ENCODE measurements at places on chromosomes 2 and 18.

DNA sequence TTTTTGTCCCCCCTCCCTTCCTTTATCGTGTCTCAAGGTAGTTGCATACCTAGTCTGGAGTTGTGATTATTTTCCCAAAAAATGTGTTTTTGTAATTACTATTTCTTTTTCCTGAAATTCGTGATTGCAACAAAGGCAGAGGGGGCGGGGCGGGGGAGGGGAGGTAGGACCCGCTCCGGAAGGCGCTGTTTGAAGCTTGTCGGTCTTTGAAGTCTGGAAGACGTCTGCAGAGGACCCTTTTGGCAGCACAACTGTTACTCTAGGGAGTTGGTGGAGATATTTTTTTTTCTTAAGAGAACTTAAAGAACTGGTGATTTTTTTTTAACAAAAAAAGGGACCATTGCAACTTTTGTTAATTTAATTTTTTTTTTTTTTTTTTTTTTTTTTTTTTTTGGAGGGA lies 2.1 kb downstream of the SOX11 start:
- no peak for DNase-seq

GRCh38 chr18:24031916-24032315 lies 17.4 kb downstream of the TTC39C start:
- DNase-seq = no peak

DNA sequence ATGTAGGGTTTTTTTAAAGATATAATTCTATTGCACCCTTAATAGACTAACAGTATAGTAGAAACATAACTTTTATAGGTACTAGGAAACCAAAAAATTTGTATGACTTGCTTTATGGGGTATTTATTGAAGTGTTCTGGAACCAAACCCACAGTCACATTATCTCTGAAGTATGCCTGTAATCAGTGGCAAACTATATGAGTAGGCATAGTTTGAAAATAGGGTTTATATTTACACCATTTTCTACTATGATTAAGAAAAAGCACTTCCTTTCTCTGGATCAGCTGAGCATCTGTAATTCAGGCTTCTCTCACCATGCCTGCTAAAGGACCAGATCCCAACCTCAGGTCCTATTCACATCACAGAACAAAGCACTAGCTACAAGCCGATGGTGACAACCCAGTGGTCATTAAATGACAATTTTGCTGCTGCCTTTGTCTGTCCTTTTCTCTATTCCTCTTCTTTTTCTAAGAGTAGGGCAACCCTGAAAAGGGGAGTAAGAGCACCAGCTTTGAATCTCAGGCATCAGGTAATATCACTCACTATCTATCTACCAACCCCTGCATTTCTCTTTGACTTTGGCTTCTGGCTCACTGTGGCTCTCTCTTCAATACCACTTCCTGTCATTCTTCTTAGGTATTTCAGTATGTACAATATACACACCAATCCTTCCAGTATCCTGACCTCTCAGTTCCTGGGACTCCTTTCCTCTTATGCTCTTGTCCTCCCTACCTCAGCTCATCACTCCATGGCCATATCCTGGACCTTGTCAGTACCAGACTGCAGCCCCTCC lies 14.4 kb downstream of the NEMP2 start:
- no peak for DNase-seq

GRCh38 chr18:11747731-11748130 lies 58.7 kb downstream of the GNAL start:
- no peak for DNase-seq

GRCh38 chr2:71528131-71528591 lies 74.8 kb downstream of the DYSF start:
- DNase-seq = no peak

DNA sequence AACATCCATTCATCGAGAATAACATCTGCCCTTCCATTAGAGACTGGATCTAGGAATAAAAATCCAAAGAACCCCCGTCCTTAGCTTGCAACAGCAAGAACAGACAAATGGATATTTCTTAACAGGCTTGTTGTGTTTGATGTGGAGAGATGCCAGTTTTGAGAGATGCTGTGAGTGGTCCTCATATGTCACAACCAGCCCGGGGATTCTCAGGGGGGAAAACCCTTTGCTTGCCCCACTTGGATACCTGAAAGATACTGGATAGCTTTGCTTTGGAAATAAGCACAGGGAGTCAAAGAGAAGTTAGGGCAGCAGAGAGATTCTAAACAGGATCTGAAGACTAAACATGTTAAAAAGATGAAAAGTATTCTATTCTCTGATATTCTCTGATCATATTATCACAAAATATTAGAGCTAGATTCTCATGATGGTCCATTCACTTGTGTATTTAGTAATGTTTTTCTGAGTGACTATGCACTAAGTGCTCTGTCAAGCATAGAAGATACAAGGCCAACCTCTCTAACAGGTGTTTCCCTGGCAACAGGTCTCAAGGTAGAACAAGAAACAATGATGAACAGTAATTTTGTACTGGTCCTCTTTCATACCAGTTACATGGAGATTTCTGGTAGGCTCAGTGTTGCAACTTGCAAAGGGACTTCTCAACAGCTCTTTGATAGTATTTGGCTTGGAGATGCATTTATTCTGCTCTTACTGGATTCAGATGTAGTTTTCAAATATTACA lies 348.2 kb downstream of the MYCN start:
- DNase-seq = no peak

DNA sequence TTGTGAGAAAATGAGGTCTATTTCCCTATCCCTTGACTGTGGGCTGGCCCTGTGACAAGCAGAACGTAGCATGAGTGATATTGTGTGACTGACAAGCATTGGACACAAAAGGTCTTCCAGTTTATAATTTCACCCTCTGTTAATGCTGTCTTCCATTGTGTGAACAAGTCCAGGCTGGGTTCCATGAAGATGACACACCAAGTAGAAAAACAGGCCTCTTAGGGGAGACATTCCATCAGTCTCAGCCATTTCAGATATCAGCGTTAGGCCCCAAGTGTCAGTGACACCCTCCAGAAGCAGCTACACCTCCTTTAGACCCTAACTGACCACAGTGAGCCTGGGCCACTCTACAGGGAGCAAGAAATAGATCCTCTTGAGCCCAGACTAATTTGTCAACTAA lies 511.3 kb downstream of the FBXO15 start:
- no peak for DNase-seq

DNA sequence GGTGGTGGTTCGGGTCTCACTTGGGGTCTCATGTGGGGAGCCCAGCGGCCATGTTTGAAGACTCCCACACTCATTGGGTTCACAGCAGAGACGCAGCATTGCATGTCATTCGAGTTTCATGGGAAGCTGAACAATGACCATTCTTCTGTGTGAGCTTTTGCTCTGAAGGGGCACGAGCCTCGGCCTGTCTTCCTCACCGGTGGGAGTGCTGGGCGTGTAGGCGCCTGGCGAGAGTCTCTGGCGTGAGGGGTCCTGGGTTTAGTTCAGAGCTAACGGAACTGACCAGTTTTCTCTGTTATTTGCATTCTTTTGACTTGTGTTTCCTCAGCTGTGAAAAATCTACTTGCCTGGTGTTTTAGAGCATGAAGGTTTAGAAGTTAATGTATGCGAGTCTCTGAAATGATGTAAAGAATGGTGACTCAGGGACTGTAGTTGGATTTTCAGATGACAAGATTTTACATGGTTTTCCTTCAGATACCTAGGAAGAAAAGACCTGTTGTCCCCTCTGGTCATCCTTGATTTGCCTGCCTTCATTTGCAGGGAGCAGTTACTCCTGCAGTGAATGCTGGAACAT lies 98.1 kb downstream of the ARMC9 start:
- no peak for DNase-seq

DNA sequence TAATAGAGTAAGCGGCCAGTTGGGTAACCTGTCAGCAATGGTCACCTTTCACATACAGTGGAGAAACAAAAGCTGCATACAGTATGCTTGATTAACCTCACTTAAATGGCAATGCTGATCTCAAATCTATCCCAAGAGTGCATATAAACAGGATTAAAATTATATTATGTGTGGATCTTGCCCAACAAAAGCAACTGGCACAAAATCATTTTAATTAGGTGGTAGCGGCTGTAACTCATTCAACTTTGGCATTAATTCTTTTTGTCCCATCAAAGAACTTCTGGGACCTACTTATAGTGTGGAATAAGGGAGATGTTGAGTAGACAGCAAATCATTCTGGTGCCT lies 167.8 kb upstream of the VRK2 start:
- DNase-seq = no peak

DNA sequence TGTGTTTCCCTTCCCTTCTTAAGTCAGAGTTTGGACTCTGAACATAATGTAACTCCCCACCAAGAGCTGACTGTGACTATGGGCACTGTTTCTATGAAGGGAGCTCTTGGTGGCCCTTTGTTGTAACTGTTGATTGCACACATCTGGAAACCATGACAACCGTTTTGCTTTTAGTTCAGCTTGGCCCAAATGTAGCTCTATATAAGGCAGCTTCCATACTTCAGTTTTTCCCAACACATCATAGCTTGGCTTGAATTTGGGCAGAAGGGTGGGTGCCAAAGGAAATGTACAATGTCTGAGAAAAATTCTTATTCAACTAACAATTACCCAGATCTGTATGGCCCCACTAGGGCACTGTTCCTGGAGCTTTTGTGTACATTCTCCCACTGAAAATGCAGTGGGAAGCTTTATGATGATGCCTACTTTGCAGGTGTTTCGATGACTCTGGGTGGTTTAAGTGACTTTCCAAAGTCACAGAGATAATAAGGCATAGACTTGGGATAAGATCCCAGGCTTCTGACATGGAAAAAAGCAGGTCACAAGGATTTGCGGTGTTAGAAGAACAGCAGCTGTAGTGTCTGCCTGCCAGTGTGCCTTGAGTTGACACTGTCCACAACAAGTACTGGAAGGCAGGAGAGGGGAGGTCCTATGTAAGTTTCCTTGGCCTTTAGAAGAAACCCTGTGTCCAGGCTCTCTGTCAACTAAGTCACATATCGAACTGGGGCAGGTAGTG lies 2.4 kb upstream of the CETN1 start:
- DNase-seq = no peak

- DNase-seq = no peak
These were observed 17.4 kb downstream of the IRS1 start for GRCh38 chr2:226782092-226782713.

DNA sequence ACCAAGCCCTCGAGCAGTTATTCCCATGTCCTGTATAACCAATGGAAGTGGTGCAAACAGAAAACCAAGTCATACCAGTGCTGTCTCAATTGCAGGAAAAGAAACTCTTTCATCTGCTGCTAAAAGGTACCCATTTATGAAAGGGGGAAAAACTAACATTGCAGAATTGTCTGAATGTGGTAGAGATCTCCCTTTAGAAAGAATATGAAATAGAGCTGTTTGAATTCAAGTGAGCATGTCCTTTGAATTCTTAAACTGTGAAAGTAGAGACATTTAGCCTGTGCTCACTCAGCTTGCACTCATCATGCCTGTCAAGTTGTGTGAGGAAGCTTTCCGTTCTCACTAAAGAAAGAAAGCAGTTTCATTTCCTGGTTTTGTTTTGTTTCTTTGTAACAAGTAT lies 87.4 kb downstream of the EML4 start:
- no peak for DNase-seq

GRCh38 chr18:24628326-24628725 lies 167.9 kb downstream of the HRH4 start:
- no peak for DNase-seq

- no peak for DNase-seq
These were observed 234.4 kb upstream of the PXDN start for GRCh38 chr2:1978706-1979105.

DNA sequence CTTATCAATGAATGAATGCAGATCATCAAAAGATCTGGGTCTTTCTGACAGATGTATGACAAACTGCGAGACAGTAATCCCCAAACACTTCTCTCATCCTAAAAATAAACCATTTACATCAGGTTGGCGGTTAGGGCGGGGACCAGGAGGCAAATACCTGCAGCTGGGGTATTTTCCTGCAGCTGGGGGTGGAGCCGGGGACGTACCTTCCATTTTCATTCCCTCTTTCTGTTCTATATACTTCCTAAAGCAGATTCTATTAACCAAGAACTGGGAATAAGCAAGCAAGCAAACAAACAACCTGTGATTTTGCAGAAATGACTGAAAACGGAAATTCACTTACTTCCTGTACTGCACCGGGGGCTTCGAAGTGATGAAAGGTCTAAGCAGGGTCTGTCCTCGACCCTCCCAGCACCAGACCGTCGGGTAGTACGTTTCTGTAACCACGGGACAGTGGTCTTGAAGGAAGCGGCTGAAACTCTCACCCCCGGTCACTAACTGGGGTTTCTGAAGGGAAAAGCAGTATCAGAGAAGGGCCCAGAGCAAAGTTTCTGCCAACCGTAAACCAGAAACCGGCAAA lies 1.2 kb downstream of the ABHD3 start:
- no peak for DNase-seq

GRCh38 chr18:57728941-57729511 lies 74.1 kb downstream of the ATP8B1 start:
- DNase-seq = no peak

DNA sequence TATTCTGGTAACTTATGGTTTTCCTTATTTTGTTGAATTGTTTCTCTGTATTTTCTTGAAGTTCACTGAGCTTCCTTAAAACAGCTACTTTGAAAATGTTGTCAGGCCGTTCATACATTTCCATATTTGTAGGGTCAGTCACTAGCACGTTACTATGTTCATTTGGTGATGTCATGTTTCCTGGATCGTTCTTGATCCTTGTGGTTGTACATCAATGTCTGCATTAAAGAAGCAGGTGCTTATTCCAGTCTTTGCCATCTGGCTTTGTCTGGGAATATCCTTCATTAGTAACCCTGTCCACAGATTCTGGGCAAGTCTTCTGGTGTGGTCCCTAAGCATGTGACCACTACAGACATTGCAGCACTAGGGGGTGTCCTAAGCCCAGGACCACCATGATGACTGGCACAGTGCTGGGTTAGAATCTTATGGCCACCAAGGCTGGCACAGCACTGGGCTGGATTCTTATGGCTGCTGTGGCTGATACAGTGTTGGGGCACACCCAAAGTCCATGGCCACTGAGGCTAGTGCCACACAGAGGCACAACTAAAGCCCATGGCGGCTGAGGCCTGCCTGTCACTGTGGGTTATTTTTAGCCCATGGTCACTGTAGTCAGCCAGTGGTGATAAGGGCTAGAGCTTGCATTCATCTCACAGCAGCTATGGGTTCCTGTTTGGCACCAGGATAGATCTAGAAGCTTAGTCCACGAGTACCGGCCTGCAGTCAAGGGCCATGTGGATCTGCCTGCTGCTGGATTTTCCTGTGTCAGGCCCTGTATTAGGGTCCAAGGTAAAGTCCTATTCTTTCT lies 13.2 kb downstream of the VWA3B start:
- no peak for DNase-seq

- DNase-seq = no peak
These were observed 257.2 kb upstream of the TCF4 start for GRCh38 chr18:55845221-55845620.

GRCh38 chr2:98084869-98085238 lies 2.1 kb upstream of the VWA3B start:
- no peak for DNase-seq
